ENCODE measurements at places on chromosomes 2 and 18.

GRCh38 chr2:105877945-105878344 lies 133.2 kb downstream of the NCK2 start:
- no peak for DNase-seq

DNA sequence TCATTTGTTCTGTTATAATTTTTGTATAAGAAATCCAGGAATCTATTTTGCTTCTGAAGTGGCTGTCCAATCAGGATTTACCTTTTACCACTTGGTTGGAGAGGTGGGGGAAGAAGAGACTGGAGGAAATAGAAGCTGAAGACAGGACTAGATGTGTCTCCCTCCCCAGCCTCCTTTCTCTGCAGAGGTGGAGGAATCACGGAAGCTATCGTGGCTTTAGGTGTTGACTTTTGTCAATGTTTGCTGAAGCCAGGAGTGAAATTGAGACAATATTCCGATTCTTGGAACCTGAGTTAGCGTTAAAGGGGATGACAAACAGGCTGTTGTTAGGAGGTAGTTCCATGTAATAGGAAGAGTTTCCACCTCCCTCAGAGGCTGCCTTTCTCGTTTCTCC lies 43.5 kb downstream of the PDCL3 start:
- no peak for DNase-seq

- DNase-seq, result no peak
Measured at GRCh38 chr2:19045151-19045550, 313.3 kb downstream of the OSR1 start.

- no peak for DNase-seq
Measured at GRCh38 chr2:239961662-239962613, 63.2 kb downstream of the NDUFA10 start.

GRCh38 chr2:36618381-36618780 lies 20.4 kb upstream of the FEZ2 start:
- DNase-seq, result peak; percentile 54
